ENCODE measurements at places on chromosomes 7 and 10.

GRCh38 chr7:90269163-90269562, 24.2 kb downstream of the CFAP69 start:
- DNase-seq: no peak

GRCh38 chr10:31686599-31686998, 242.0 kb downstream of the ARHGAP12 start:
- no peak for DNase-seq

- no peak for DNase-seq
Measured at GRCh38 chr10:76717141-76717540, 920.5 kb downstream of the KCNMA1 start.

GRCh38 chr7:48074204-48074654, 14.8 kb upstream of the UPP1 start:
- no peak for DNase-seq

DNA sequence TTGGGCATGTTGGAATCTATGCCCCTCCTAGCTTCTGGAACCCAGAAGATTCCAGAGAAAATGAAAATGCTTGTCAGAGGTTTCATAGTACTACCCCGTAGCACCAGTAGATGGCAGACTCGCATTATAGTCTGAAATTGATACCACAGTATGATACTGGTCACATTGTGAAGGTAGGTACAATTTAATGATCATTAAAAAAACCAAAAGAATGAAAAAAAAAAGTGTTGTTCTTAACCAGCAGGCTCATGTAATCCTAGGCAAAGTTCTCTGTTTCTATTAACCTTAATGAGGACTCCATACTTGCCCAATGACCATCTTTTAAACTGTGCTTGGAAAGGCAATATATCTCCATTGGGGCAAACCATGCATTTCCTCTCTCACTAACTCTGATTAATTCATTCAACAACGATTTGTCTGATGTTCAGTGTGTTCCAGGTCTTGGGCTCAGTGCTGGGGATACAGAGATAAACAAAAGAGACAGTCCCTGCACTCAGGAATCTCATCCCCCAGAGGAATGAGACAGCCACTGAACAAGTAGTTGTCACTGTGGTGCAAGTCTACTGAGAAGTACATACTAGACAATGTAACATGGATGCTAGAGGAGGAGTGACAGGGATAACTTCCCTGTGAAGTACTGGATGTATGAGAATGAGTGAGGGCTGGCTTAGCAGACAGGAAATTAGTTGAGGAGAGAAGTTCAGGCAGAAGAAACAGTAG, 223.5 kb upstream of the PHYHIPL start:
- DNase-seq: peak; percentile 42

- no peak for DNase-seq
Measured at GRCh38 chr7:140201393-140201792, 24.6 kb upstream of the KDM7A start.

DNA sequence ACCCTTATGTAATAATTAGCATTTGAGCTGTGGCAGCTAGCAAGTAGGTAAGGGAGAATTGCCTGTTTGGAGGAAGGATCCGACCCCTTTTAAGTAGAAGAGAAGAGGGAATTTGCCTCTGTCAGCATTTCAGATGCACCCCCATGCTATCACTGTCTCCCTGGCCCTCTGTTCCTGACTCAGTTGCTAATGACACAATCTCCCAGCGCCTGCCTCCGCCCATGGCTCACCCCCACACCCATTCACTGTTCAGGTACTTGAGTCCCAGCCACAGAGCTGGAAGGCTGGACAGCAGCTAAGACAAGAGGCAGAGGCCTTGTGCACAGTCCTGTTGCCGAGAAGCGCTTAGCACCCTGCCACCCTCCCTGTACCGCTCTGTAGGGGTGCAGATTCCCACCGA, 512.3 kb upstream of the GALNT17 start:
- no peak for DNase-seq

GRCh38 chr7:100065452-100066186, 15.9 kb downstream of the ZNF3 start:
- no peak for DNase-seq

DNA sequence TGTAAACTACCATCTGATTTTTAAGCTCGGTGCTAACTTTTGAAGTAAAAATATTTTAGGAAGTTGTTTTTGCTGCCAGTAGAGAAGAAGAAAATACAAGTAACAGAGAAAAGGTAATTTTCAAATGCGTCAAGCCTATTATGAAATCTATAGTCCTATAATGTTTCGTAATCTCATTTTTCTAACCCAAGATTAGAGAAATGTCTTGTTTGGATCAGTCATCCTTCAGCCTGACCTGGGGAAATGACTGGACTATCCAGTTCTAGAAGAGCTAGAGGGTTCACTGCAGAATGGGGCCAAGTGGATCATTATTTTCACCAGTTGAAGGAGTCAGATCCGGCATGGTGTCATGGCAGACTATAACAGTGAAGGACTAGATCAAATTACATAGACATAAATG, 62.7 kb upstream of the FGL2 start:
- DNase-seq: no peak

DNA sequence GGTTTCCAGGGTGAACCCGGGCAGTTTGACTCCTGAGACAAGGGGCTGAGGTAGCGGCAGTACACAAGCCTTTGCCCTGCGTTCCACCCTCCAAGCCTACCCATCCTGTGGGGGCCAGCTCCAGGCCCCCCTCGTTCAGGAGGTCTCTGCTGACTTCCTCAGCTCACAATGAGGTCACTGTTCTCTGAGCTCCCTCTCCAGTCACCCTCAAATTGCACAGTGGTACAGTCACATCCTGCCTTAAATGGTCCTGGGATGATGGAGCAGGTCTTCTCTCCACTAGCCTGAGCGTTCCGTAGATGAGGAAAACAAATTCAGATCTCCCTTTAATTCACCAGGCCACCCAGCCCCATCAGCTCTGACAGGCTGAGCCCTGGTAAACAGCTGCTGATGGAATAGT, 90.2 kb downstream of the SH3PXD2A start:
- DNase-seq: peak; percentile 86

- DNase-seq: no peak
Measured at GRCh38 chr10:132904814-132905649, 37.3 kb downstream of the CFAP46 start.

DNA sequence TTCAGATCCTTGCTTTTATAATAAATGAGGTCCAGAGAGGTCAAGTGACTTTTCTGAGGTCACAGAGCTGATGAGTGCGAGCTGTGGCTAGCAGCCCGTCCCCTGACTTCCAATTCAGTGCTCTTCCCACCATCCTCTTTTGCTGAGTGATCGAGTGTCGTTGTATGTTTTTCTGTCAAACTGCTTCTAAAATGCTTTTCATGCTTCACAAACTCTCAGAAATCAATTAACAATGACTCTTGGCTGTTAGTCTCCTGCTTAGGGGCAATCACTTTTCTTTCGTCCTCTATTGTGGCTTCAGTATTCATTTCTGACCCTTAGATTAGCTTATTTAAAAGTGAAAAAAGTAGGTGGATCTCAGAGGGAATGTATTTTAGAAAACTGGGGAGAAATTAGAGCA, 423.7 kb downstream of the DPP6 start:
- no peak for DNase-seq

DNA sequence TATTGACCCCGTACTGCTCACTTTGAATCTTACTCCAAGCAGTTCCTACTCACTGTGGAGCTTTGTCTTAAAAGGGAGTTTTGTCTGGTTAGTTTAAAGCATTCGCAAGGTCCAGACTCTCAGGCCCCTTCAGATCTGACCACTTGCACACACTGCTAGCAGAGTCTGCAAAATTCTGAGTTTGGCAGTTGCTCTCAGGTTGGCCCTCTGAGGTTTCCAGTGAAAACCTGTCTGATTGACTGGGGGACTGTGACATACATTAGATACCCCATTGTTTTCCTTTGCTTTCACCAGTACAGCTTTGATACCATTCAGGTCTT, 149.2 kb downstream of the XPNPEP1 start:
- DNase-seq: no peak

DNA sequence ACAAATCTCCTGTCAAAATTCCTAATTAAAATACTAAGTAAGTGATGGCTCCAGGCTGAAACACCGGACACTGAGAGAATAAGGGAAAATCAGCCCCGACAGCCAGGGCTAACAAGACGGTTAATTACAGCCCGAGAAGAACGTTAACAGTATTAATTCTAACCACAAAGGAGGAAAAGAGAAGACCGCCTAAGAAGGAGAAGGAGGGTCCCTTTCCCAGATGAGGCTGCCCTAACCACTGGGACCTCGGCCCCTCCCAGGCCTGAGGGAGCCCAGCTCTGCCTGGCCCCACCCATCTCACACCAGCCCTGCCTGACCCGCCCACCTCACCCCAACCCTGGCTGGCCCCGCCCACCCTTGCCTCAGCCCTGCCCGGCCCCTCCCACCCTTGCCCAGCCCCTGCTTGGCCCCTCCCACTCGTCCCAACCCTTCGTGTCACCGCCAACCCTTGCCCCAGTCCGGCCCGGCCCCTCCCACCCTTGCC, 51.3 kb downstream of the PWWP2B start:
- no peak for DNase-seq

- no peak for DNase-seq
Measured at GRCh38 chr7:32074787-32075585, 4.8 kb upstream of the PDE1C start.

- DNase-seq: no peak
Measured at GRCh38 chr10:44411251-44411650, 26.4 kb upstream of the CXCL12 start.

GRCh38 chr10:98339799-98340198, 71.8 kb upstream of the LOXL4 start:
- DNase-seq: no peak

DNA sequence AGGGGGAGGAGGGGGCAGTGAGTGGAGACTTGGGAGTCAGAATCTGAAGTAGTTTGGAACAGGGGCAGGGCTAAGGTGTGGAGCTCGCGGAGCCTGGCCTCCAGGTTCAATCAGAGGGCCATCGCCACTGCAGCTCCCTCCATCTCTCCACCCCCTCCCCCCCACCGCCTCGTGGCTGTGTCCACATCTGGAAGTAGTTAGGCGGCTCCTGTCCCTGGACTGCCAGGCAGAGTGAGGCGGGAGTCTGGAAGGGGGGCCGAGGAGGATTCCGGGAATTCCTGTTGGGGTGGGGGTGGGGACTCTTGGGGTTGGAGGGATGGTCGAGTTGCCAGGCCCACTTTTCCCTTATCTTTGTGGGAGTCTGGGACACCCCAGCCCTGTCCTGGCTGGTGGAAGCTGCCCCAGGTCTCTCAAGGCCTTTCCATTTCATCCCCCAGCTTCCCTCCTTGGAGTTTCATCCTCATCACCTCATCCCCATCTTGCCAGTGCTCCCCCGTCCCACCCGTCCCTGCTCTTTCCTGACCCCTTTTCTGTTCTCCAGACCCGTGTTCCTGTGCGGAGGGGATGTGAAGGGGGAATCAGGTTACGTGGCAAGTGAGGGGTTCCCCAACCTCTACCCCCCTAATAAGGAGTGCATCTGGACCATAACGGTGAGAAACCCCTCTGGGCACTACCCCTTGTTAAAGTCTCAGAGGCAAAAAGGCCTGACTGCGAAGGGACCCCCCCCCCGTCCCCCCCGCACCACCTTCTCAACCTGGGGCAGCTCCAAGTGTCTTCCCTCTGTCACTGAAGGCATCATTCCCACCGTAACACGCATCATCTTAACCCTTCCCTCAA, 944 bp downstream of the PCOLCE start:
- no peak for DNase-seq

- DNase-seq: peak; percentile 45
Measured at GRCh38 chr7:96596120-96596826, 113.4 kb downstream of the SEM1 start.

- peak; percentile 38 for DNase-seq
Measured at GRCh38 chr10:21293518-21294356, 231.7 kb downstream of the SKIDA1 start.

GRCh38 chr10:29962166-29962850, 97.1 kb downstream of the JCAD start:
- no peak for DNase-seq

- DNase-seq: no peak
Measured at GRCh38 chr10:1419796-1420610, 317.3 kb downstream of the ADARB2 start.

GRCh38 chr7:69434398-69434815, 163.9 kb upstream of the AUTS2 start:
- DNase-seq: no peak

GRCh38 chr7:157875230-157876179, 538.7 kb downstream of the DNAJB6 start:
- peak; percentile 1 for DNase-seq

DNA sequence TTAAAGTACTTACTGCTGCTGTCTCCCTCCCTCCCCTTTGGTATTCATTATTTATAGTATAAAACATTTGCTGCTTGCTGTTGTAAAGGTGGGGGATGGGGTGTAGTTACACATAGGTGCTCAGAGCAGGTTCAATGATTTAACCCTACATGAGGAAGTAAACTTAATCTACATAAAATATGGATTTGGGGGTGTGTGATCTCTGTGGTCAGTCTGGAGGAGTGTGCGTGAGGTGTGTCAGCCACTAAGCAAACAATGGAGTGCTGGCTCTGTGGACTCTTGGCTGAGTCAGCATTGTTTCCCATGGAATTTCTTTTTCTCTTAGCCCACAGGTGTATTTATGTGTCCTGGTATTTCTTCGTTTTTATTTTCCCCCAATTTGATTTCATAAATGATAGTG, 133.9 kb downstream of the AUTS2 start:
- no peak for DNase-seq

DNA sequence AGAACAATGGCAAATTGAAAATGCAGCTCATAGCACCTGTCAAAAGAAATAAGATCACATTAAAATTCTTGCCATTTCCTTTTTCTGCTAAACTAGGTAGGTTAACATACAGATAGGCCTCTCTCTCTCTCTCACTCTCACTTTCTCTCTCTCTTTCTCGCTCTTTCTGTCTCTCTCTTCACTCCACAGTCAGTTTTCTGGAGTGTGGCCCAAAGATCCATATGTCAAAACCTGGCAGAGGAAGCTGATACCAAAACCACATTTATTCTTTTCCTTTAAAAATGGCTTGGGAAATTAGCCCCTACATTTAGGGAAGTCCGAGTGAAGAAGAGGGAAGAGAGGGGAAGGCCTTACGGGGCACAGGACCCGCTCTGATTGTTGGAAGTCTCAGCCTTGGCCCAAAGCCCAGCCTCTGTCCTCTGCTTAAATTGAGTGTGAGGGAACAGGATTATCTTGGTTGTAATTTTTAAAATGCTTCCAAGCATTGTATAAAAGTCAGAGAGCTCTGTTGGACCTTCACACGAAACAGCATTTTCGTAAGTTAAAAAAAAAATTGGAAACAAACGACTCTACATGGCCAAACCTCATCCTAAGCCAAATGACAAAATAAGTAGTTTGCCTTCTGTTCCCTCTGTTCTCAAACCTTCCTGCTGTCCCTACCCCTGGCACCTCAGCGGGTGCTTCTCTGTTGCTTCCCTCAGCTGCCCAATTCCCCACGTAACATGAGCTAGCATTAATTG, 83.2 kb downstream of the FRMD4A start:
- no peak for DNase-seq

Data from dermis blood vessel endothelial cell (primary cell).